ENCODE measurements at places on chromosomes 3 and 15.

DNA sequence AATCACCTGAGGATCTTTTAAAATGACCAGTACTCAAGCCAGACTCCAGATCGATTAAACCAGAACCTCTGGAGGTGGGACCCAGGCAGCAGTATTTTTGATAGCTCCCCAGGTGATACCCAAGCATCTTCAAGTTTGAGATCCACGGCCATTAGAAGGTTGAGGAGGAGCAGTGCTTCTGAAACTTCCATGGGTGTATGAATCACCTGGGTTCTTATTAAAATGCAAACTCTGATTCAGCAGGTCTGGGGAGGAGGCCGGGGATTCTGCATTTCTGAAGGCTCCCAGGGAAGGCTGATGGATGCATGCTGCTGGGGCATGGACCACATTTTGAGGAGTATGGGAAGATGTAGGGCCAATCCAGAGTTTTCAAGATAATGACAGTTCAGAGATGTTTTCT is 55.4 kb downstream of the ATG7 start:
- no peak overlapping the region for H3K27ac ChIP-seq
- no peaks in the 10 kb centered on the region for H3K27me3 ChIP-seq
- H3K36me3 ChIP-seq: no peaks in the 10 kb centered on the region
- H3K4me3 ChIP-seq: no peak overlapping the region
- H3K4me1 ChIP-seq: no peaks in the 10 kb centered on the region
- DNase-seq: no peak

DNA sequence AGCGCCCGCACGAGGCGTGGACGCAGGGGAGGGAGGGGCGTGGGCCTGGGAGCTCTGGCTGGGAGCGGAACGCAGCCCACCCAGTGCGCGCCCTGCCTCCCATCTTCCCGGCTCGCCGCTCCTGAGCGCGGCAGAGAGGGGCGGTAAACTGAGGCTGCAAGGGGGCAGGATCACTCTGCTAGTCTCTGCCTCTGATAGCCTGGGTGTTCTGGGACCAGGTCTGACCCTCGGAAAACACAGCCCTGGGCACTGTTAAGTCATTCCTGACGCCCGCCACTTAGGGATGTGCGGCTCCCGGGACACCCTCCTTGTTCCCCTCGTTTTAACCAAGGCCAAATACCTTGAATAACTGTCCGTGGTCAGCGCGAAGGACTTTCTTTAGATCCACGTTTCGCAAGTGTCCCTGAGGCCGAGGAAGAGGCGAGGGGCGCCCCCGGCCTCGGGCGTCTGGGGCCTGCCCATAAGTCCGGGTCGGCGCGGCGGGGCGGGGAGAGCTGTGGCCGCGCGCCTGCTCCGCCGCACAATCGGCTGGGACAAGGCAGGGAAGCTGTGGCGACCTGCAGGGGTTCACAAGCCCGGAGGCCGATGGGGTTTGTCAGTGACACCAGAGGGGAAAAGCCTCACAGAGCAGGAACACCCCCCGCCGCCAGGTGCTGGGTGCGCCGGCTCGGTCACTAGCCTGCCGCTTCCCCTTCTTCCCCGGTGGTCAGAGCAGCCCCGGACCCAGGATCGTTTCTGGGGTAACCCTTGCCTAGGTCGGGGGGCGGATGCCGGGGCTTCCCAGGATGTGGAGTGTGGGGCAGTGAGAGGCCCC is 1.5 kb downstream of the ITPKA start:
- H3K4me1 ChIP-seq: peaks cover 6% of the 10 kb centered on the region
- H3K27me3 ChIP-seq: peaks cover 3% of the 10 kb centered on the region
- H3K27ac ChIP-seq: no peak overlapping the region
- no peak overlapping the region for H3K4me3 ChIP-seq
- no peaks in the 10 kb centered on the region for H3K36me3 ChIP-seq

GRCh38 chr15:29570121-29570947 is 251.9 kb downstream of the TJP1 start:
- H3K4me1 ChIP-seq: no peaks in the 10 kb centered on the region
- H3K36me3 ChIP-seq: no peaks in the 10 kb centered on the region
- DNase-seq: no peak
- H3K4me3 ChIP-seq: peak overlapping the region; percentile 42
- H3K27me3 ChIP-seq: no peaks in the 10 kb centered on the region

- H3K27ac ChIP-seq: no peak overlapping the region
- DNase-seq: no peak
- H3K4me3 ChIP-seq: no peak overlapping the region
These were observed 21.2 kb upstream of the ATP10A start for GRCh38 chr15:25884370-25884769.

GRCh38 chr3:193885832-193886231 is 250.1 kb upstream of the HES1 start:
- H3K27me3 ChIP-seq: no peaks in the 10 kb centered on the region
- DNase-seq: no peak
- no peaks in the 10 kb centered on the region for H3K36me3 ChIP-seq

DNA sequence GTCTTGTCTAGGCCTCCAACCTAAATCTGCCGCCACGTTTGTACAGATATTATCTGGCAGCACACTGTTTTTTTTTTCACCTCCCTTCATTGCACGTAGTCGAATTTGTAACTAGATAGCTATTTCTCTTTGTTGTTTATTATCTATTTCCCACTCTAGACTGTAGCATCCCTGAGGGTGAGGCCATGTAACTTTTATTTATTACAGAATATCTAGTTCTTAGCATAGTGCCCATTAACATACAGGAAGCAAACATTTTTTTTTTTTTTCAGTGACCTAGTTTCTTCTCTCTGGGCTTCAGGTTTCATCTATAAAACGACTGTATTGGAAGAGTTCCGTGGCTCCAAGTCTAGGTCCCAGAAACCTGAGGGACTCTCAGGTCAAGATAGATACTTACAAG is 354.3 kb downstream of the FGF12 start:
- H3K4me1 ChIP-seq: no peaks in the 10 kb centered on the region
- no peak overlapping the region for H3K27ac ChIP-seq

Measured in prostate gland (tissue), 2 donors.